ENCODE measurements at places on chromosomes 1 and 21.

GRCh38 chr1:163766257-163766918 lies 444.6 kb downstream of the NUF2 start:
- H3K36me3 ChIP-seq, result no peaks in the 10 kb centered on the region
- H3K27ac ChIP-seq, result no peak overlapping the region
- DNase-seq, result no peak
- H3K27me3 ChIP-seq, result no peaks in the 10 kb centered on the region
- no peaks in the 10 kb centered on the region for H3K4me1 ChIP-seq

DNA sequence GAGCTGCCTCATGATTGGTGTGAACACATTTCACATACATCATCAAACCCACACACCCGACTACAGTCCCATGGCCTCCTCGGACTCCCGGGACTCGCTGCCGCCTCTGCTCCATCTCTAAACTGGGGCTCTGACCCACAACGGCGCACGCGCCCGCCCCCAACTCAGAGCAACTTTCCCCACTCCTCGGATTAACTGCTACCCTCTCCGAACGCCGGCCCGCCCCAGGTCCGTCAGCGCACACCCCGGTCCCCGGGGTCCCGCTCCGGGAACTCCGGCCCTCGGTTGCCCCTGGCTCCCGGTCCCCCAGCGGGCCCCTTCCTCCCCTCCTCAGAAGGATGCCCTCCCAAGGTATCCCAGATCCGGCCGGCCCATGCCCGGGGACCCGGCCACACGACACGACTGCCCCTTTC lies 740 bp downstream of the DSTYK start:
- peaks cover 43% of the 10 kb centered on the region for H3K4me1 ChIP-seq
- peak overlapping the region; percentile 72 for H3K4me3 ChIP-seq
- no peaks in the 10 kb centered on the region for H3K36me3 ChIP-seq
- peak overlapping the region; percentile 81 for H3K27ac ChIP-seq

DNA sequence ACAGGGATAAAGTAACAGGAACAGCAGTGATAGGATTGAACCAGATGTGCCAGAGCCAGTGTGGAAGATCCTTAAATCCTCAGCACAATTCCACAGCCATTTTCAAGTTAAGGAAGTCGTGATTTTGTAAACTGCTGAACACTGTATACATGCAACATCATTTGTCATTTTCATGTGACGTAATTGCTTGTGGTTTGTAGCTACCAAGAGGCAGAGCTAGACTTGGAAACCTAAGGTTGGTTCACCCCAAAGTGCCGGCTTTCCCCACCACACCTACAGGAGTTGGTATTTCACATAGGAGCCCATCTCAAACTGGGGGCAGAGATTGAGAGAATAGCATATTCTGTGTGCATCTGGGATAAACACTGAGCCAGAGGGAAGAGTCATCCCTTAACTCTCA lies 113.9 kb downstream of the CAPN8 start:
- no peak overlapping the region for H3K4me3 ChIP-seq
- peaks cover 2% of the 10 kb centered on the region for H3K27me3 ChIP-seq
- no peaks in the 10 kb centered on the region for H3K36me3 ChIP-seq

DNA sequence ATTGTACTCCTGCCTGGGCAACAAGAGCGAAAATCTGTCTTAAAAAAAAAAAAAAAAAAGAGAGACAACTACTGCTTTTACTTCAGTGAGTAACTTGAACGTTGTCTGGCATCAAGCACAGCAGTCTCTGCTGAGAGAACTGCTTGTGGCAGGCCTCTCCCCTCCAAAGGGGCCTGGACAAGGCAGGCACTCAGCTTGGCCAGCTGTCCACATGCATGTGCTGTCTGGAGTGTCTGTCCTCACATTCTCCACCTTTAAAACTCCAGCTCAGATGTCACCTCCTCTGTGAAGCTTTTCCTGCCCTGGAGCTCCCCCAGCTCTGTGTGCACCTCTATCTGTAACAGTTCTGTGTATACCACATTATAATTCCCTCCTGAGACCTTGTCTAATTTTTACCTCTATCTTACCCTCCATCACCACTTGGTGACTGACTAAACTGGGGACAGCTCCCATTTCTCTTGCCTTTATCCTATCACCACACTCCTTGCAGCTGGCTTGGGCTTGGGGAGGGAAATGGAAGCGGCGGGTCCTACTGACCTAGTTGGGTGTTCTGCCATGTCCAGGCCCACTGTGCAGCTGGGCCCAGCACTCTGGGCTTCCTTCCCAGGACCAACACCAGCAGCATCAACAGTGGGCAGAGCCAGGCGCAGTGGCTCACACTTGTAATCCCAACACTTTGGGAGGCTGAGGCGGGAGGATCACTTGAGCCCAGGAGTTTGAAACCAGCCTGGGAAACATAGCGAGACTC lies 71.4 kb upstream of the ARTN start:
- H3K27ac ChIP-seq, result no peak overlapping the region
- no peaks in the 10 kb centered on the region for H3K27me3 ChIP-seq
- no peaks in the 10 kb centered on the region for H3K36me3 ChIP-seq

DNA sequence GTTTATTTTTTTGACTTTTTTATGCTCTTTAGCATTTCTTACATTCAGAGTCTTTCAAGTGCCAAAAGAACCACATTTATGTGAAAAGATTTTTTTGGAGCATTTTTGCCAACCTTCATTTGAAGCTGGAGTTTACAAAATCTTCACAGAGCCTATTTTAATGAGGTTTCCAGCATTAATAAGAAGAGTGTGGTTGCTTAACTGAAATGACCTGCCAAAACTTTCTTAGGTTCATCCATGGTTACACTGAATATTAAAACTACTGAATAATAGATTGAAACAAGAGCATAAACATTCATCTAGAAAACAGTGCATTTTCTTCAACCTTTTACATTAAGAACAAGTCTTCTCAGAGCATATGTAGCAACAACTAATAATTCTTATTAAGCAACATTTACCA lies 672.3 kb upstream of the CXADR start:
- H3K27me3 ChIP-seq, result no peaks in the 10 kb centered on the region
- H3K4me1 ChIP-seq, result no peaks in the 10 kb centered on the region
- DNase-seq, result no peak
- H3K36me3 ChIP-seq, result no peaks in the 10 kb centered on the region
- H3K4me3 ChIP-seq, result no peak overlapping the region

DNA sequence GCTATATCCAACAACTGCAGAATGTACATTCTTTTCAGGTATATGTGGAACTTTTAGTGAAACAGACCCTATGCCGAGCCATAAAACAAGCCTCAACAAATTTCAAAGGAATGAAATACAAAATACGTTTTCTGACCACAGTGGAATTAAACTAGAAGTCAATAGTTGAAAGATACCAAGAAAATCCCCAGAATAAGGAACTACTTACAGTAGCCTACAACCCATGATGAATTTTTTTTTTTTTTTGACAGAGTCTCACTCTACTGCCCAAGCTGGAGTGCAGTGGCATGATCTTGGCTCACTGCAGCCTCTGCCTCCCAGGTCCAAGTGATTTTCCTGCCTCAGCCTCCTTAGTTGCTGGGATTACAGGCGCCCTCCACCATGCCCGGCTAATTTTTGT lies 83.4 kb downstream of the RUNX3 start:
- no peaks in the 10 kb centered on the region for H3K27me3 ChIP-seq
- no peak overlapping the region for H3K27ac ChIP-seq
- no peak for DNase-seq
- no peak overlapping the region for H3K4me3 ChIP-seq
- H3K36me3 ChIP-seq, result no peaks in the 10 kb centered on the region

DNA sequence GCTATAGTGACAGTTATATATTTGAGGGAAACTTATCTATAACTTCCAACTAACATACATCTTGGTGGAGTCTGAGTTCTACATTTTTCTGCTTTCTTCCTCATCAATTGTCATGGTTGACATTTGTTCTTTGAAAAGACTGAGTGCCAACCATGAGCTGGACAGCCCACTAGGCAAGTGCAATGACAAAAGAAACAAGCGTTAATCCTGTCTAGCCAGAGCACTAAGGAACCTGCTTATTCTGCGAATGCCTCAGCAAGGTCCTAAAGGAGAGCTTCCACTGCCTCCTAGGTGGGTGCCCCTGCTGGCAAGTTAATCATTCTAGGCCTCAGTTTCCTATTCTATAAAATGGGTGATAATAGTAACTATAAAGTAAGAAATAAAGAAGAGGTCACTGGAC lies 44.8 kb downstream of the IRF2BP2 start:
- no peaks in the 10 kb centered on the region for H3K4me1 ChIP-seq
- no peak for DNase-seq
- H3K27ac ChIP-seq, result no peak overlapping the region
- no peak overlapping the region for H3K4me3 ChIP-seq

- DNase-seq, result no peak
- H3K27me3 ChIP-seq, result no peaks in the 10 kb centered on the region
- H3K36me3 ChIP-seq, result peaks cover 84% of the 10 kb centered on the region
Measured at GRCh38 chr1:89927049-89927448, 67.9 kb upstream of the ZNF326 start.

GRCh38 chr1:10613861-10614260 lies 139.1 kb downstream of the PEX14 start:
- no peak overlapping the region for H3K4me3 ChIP-seq
- H3K36me3 ChIP-seq, result peaks cover 14% of the 10 kb centered on the region
- H3K27ac ChIP-seq, result no peak overlapping the region
- H3K27me3 ChIP-seq, result no peaks in the 10 kb centered on the region
- no peak for DNase-seq

- peaks cover 57% of the 10 kb centered on the region for H3K36me3 ChIP-seq
- H3K27ac ChIP-seq, result no peak overlapping the region
- no peak for DNase-seq
- H3K4me1 ChIP-seq, result no peaks in the 10 kb centered on the region
Measured at GRCh38 chr1:21680918-21681317, 11.8 kb upstream of the RAP1GAP start.

DNA sequence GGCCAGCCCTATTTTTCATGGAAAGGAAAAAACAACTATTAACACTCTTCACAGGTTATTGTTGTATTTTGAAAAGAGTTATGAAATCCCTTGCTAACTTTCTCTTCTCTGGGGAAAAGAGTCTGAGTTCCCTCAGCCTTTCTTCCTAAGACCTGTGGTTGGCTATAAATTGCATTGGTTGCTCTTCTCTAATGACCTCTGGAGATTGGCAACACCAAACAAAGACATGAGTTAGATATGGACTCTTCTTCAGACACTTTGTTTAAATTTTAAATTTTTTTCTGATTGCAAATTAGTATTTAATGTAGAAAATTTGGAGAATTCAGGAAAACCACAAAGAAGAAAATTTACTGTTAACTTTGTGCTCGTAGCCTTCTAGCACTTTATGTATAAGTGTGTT lies 275.7 kb downstream of the PBX1 start:
- H3K4me3 ChIP-seq, result no peak overlapping the region
- no peaks in the 10 kb centered on the region for H3K4me1 ChIP-seq
- no peaks in the 10 kb centered on the region for H3K36me3 ChIP-seq
- H3K27me3 ChIP-seq, result no peaks in the 10 kb centered on the region
- H3K27ac ChIP-seq, result no peak overlapping the region
- DNase-seq, result no peak

DNA sequence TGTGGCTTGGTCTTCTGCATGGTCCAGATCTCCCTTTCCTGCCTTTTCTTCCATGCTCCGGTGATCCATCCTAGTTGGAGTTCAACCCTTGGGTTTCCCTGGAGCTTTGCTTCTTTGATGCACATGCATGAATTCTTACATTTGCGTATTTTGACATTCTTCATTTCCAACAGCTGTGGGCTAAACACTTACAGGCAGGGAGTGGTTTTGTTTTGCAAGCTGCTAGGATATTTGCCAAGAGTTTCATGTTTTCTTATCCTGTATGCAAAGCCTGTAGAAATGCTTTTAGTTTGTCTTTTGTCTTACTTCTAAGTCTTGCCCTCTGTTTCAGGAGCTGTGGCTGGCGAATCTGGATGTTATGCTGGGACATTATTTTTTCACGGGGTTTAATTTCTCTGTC lies 90.3 kb upstream of the PAXBP1 start:
- no peaks in the 10 kb centered on the region for H3K4me1 ChIP-seq
- H3K27me3 ChIP-seq, result peaks cover 5% of the 10 kb centered on the region
- H3K27ac ChIP-seq, result no peak overlapping the region
- no peak overlapping the region for H3K4me3 ChIP-seq

DNA sequence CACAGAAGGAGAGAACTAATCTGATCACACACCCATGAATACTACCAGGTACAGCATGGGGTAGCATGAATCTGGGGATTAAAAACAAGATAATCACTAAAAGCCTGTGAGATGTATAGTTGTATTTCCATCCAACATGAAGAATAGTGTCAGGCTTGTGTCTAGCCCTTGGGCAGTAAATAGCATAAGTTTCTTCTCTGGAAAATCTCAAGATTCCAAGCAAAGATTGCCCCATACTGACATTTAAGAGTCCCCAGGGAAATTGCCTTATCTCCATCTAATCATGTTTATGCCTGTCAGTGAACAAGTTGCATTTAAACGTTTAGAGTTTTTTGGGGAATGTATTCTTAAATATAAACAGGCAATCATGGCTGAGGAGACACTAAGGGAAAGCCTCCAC lies 109.2 kb upstream of the SERTAD4 start:
- H3K27ac ChIP-seq, result no peak overlapping the region
- no peak overlapping the region for H3K4me3 ChIP-seq
- no peaks in the 10 kb centered on the region for H3K27me3 ChIP-seq
- no peaks in the 10 kb centered on the region for H3K36me3 ChIP-seq

- H3K4me3 ChIP-seq, result no peak overlapping the region
- no peaks in the 10 kb centered on the region for H3K36me3 ChIP-seq
- no peak for DNase-seq
- H3K27ac ChIP-seq, result no peak overlapping the region
Measured at GRCh38 chr1:34696230-34696629, 58.6 kb upstream of the GJB5 start.

DNA sequence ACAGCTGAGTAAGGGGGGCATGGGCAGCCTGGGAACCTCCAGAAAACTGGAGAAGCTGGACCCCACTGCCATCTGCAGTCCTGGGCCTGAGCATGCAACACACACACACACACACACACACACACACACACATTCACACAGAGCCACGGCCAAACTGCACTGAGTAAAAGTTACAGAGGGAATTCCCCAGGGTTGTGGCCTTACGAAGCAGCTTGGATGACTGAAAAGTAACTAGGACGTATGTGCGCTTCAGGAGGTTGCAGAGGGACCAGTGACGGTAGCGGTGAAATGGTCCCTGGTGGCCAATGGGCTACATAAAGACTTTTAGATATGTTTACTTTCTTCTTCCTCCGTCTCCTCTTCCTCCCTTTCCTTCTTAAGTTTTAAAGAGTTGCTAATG lies 232.5 kb upstream of the TMEM51 start:
- H3K27ac ChIP-seq, result no peak overlapping the region
- H3K4me3 ChIP-seq, result no peak overlapping the region
- H3K4me1 ChIP-seq, result peaks cover 8% of the 10 kb centered on the region
- H3K27me3 ChIP-seq, result peaks cover 16% of the 10 kb centered on the region
- no peak for DNase-seq
- H3K36me3 ChIP-seq, result no peaks in the 10 kb centered on the region

DNA sequence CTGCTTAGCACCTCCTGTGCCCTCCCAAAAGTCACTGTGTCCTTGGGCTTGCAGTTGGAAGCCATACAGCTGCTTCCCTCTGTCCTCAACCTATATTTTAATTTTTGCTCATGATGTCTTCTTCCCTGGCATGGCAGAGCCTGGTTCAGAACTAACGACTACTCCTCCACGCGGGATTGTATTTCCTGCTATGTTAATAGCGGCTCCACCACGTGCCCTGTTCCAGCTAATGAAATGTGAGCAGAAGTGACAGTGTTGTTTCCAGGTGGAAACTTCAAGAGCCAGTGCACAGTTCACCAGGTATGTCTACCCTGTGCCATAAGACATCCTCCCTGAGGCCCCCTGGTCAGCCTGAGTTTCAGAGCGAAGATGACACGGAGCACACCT lies 52.1 kb downstream of the DHRS3 start:
- no peak for DNase-seq
- H3K27ac ChIP-seq, result no peak overlapping the region
- no peaks in the 10 kb centered on the region for H3K4me1 ChIP-seq
- no peaks in the 10 kb centered on the region for H3K27me3 ChIP-seq
- H3K4me3 ChIP-seq, result no peak overlapping the region
- H3K36me3 ChIP-seq, result no peaks in the 10 kb centered on the region

Measured in CD14-positive monocyte (primary cell).